ENCODE measurements at places on chromosomes 4 and X.

DNA sequence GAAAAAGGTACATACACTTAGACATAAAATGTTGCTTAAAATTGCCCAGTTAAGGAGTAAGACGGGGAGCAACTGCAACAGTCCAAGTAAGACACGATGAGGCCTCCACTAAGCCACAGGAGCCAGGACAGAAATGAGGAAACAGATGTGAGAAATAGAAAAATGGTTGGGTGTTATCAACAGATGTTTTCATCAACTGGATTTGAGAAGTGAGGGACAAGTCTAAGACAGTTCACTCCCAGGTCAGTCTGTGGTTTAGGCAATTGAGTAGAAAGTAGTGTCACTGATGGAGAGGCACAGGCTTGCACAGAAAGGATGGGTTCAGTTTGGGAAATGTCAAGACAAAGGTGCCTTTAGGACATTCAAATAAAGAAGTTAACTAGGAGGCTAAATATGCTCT is 23.5 kb upstream of the PHF8 start:
- DNase-seq = no peak

GRCh38 chr4:33746979-33747378 is 2497.3 kb downstream of the ARAP2 start:
- DNase-seq = no peak

DNA sequence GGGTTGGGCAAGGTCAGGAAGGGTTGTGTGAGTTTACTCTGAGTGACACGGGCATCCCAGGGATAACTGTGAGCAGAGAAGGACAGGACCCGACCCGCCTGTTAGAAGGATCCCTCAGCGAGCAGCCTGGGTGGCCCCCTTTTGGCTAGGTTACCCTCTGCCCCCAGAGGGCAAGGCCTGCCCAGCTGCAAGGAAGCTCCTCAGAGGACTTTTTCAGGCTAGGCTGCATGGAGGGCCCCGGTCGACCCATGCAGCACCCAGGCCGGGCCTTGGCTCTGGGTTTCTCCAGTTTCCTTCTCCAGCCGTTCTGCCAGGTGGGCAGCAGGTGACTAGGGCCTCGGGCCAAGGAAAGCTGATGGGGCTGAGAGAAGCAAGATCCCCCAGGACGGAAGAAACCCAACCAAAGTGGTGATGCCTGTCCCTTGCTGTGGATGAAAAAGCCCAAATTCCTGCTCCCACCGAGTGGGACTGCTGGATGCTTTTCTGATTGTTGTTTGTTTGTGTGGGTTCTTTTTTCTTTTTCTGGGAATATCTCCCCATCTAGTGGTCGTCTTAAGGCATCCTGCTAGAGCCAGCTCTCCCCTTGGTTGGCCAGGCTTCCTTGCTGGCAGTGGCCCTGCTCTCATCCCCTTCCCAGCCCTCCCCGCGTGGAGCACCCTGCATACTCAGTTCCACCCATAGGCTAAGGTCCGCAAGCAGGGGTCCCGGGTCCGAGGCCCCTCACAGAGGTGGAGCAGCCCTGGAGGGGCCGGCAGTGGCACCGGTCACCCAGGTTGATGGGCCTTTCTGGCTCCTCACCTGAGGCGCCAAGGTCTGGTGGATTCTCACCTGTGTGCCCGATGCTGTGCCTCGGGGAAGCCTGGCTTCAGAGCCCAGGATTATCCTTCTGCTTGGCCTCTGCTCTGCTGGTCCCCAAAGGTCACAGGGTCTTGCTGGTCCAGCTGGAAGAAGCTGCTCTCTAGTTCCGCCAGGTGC is 1.8 kb downstream of the ZFP92 start:
- DNase-seq = no peak

DNA sequence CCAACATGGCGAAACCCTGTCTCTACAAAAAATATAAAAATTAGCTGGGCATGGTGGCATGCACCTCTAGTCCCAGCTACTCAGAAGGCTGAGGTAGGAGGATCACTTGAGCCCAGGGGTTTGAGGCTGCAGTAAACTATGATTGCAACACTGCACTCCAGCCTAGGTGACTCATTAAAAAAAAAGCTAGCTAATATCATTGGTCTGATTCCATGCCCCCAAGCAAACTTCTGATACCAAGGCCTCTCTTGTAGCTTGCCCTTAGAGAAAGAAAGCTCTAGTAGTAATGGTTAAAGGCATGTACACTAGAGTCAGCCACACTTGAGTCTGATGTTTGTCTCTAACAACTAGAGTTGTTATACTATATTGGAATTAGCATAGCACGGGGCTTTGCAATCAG is 32.6 kb upstream of the PHF8 start:
- peak; percentile 34 for DNase-seq

GRCh38 chr4:38889143-38889542 is 21.5 kb downstream of the FAM114A1 start:
- DNase-seq = peak; percentile 80

GRCh38 chr4:172141025-172141424 is 327.8 kb downstream of the GALNTL6 start:
- DNase-seq = no peak

DNA sequence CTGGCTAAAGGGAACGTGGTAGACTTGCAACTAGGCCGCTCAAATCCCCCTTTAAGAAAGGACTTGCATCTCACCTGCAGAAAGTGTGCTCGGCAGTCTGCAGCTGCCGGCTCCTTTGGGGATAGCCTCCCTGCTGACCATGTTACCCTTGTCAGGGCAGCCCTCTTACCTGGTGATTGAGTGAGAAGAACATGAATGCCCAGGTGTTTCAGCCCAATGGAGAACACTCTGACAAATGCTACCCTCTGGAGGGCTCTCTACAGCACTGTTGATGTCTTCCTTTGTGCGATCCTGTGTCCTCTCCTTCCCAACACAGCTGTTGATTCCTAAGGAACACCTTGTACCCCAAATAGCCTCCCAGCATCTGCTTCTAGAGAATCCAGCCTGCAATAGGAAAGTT is 178.7 kb upstream of the LDB2 start:
- no peak for DNase-seq

- no peak for DNase-seq
Measured at GRCh38 chr4:67941074-67941473, 22.2 kb downstream of the TMPRSS11A start.

GRCh38 chr4:47374477-47374876 is 89.0 kb downstream of the COMMD8 start:
- peak; percentile 8 for DNase-seq

DNA sequence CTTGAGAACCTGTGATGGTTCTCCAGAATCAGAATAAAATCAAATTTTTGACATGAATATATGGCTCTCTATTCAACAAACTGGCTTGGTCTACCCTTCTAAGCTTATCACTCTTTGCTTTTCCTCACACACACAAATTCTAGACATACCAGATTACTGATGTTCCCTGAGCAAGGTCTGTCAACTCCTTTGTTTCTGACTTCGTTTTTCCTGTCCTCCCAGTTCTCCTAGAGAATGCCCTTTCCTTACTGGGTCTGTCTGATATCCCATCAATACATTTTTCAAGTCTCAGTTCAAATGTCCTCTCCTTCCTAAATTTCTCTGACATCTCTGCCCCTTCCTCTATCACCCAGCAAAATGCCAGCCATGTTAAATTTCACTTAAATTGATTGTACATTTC is 202.1 kb upstream of the IGFBP7 start:
- no peak for DNase-seq

GRCh38 chrX:68912113-68912512 is 83.3 kb downstream of the EFNB1 start:
- no peak for DNase-seq

- DNase-seq = no peak
Measured at GRCh38 chr4:78525559-78525958, 26.0 kb upstream of the ANXA3 start.

All from RWPE1 (cell line).